ENCODE measurements at places on chromosomes 6 and 20. TPM values are rescaled to one million over a fixed set of nuclear protein-coding genes. Genes with fewer than 3 reads are reported as not detected.

GRCh38 chr20:57655809-57656155 lies 35.6 kb upstream of the ZBP1 start:
- no peak for DNase-seq

DNA sequence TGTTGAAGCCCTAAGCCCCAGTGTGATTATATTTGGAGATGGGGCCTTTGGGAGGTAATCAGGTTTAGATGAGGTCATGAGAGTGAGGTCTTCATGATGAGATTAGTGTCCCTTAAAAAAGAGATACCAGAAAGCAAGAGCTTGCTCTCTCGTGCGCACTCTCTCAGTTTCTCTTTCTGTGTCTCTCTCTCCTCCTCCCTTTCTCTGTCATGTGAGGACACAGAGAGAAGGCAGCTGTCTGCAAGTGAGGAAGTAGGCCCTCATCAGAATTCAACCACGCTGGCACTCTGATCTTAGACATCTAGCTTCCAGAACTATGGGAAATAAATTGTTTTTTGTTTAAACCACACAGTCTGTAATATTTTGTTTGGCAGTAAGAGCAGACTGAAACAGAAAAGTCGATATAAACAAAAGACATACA lies 180.5 kb downstream of the IBTK start:
- DNase-seq: no peak

DNA sequence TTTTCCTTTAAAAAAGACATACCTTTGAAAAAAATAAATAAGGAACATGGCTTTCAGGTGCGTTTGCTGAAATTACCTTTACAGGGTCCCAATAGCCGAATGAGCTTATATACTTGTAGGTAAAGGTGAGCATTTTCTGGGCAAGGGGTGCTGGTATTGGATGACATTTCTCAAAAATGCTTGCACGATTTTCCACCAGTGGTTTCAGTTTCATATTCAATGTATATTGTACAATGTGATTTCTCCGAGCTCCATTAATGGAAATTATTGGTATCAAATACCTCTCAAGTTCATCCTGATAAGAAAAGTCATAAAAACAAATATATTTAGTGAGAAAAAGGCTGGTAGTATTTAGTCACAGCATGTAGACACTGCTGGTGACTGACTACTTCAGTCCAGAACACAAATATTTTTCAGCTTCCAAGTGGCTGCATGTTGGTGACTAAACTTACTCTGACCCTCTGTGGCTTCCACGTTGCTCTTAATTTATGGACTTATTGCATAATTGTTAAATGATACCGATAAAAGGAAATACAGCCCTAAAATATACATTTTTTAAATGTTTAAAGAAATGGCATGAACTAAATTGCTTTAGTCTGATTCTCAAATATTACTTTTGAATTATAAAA lies 32.9 kb upstream of the ZBTB24 start:
- no peak for DNase-seq

GRCh38 chr20:43825051-43825402 lies 89.6 kb upstream of the TOX2 start:
- DNase-seq: no peak

GRCh38 chr20:59747671-59748515 lies 143.6 kb downstream of the PHACTR3 start:
- peak; percentile 14 for DNase-seq

DNA sequence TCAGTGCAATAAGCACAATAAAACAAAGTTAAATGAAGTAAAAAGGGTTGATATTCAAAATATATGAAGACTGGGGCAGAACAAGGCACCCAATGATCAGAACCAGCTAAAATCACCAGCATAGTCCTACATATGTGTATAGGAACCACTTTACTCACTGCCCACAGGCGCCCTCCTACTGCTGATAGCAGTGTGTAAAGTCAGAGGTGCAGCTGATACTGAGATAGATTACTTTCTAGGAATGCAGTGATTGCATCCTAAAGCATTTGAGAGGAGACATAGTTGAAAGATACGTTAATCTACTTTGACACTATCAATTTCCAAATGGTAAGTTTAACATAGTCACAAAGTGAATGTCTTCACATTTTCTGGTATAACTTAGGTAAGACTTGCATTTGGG lies 161.1 kb upstream of the MCHR2 start:
- DNase-seq: no peak

GRCh38 chr6:146860583-146860982 lies 261.8 kb downstream of the ADGB start:
- DNase-seq: no peak

- no peak for DNase-seq
Measured at GRCh38 chr6:20433929-20434328, 32.2 kb downstream of the E2F3 start.

The MACROD2 gene
- not detected for polyA plus RNA-seq

The BANF2 gene
- polyA plus RNA-seq: not detected

The SLC17A9 gene
- polyA plus RNA-seq: 0.04 TPM

The NT5E gene
- not detected for polyA plus RNA-seq

The BAG2 gene
- polyA plus RNA-seq: 14.5 TPM

The DOK5 gene
- polyA plus RNA-seq: not detected

Data from K562 (cell line).